Activated CD8-positive, alpha-beta T cell treated with anti-CD3 and anti-CD28 coated beads for 36 hours (primary cell): ENCODE measurements at places on chromosomes 3 and 15. TPM values are rescaled to one million over a fixed set of nuclear protein-coding genes. Genes with fewer than 3 reads are reported as not detected.

GRCh38 chr15:92638291-92638708, 17.3 kb downstream of the FAM174B start:
- no peak for DNase-seq

DNA sequence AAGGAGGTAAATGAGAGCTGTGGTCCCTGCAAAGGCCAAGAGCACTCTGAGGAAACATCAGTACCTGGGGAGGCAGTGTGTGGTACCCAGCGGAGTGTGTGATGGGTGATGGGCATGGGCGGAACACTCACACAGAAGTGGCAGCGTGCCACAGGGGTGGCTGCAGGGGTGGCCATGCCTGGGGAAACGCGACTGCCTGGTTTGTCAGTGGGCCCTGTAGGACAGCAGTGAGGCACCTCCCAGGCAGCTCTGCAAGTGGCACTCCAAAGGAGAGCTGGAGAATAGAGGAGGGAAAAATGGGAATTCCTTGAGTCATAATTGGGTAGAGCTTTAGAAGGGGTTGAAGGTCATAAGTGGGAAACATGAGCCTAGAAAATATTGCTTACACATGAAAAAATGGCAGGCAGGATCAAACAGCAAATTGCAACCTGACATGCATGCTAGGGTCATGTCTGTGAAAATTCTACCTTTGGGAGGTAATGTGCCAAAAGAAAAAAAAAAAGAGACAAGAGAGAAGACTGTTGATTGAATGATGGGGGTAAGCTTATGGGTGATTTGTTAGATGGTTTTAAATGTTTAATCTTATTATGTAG, 138.4 kb downstream of the RPLP1 start:
- no peak for DNase-seq

C3orf80 gene
- 0.09 TPM for total RNA-seq

TGM4 gene
- not detected for total RNA-seq

- no peak for DNase-seq
Observed at GRCh38 chr15:52336529-52336928, 40.9 kb upstream of the MYO5C start.

MAPKBP1 gene
- 17.2 TPM for total RNA-seq

GRCh38 chr3:149401212-149401925, 23.9 kb upstream of the TM4SF1 start:
- DNase-seq, result no peak

DNA sequence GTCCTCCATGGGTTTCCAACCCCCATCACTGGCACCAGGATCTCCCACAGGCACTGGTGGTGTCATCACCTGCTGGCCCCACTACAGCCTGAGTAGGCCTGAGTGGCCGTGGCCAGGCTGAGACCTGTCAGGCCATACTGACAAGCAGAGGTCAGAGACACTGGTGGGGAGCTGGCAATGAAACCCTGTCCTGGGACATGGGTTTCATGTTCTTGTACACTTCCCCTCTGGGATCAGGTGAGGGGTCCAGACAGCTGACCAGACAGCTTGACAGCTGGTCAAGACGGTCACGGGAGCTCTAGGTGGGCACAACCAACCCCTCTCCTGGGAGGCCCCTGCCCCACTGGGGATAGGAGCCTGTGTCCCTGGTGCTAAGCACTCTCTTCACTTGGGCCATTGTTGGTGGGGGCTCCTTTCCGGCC, 13.1 kb downstream of the ZBTB47 start:
- DNase-seq, result no peak

DNA sequence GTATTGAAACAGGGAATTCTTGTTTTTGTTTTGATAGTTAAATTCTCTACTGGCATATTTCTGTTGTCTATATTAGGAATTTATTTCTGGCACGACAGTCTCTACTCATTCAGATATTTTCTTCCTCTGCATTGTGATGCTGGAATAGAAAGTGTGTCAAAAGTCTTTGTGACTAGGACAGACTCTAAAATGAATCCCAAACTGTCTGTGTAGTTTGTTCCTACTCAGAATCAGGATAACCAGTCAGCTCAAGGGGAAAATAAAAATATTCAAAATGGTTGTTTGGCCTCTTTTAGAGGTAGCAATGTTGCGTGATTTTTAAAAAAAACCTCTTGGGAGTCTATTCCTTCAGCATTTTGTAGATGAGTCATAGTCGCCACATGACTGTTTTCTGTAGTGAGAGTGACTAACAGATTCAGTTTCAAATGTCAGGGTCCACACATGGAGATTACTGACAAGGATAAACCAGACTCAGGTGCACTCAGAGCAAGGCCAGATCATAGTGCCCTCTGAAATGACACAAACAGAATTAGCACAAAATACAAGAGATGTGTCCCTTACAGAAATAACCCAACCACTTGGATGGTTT, 13.1 kb downstream of the SLC7A14 start:
- peak; percentile 53 for DNase-seq

DNA sequence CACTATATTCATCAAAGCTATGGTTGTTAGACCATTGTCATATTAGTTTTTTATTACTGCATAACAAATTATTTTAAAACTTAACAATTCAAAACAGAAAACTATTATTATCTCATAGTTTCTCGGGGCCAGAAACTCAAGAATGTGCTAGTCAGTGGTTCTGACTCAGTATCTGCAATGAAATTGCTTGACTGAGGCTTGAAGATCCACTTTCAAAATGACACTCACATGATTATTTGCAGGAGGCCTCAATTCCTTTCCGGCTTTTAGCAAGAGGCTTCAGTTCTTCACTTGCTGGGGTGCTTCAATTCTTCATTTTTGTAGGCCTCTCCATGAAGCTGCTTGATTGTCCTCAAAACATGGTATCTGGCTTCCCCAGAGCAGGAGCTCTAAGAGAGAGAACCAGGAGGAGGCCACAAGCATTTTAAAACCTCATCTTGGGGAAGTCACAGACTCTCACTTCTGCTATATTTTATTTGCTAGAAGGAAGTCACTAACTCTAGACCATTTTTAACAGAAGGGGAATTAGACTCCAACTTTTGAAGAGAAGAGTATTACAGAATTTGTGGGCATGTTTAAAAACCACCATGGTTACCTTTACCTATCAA, 383.7 kb downstream of the MFSD1 start:
- DNase-seq, result no peak

DNA sequence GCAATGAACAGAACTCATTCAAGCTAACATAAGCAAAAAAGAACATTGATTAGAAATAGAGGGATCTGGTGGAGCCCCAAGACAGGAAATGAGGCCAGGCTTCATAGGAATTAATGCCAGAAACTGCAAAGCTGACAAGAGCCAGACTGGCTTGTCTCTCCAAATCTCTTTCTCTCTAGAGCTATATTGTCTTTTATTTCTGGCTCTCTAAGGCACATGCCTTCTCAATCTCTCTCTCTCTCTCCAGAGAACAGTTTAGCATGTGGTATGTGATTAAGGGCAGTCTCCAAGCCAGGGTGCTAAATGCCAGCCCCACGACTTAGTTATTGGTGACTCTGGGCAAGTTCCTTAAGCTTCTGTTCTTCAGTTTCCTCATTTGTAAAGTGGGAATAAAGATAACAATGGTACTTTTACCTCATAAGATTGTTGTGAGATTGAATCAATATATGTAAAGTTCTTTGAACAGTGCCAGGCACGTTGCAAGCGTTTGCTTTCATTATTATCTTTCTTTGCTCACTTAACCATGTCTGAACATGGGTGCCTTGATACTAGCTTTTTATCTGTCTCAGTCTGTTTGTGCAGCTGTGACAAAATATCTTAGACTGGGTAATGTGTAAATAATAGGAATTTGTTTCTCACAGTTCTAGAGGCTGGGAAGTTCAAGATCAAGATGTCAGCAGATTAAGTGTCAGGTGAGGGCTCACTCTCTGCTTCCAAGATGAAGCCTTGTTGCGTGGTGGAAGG, 123.2 kb downstream of the BDH1 start:
- DNase-seq, result no peak

DNA sequence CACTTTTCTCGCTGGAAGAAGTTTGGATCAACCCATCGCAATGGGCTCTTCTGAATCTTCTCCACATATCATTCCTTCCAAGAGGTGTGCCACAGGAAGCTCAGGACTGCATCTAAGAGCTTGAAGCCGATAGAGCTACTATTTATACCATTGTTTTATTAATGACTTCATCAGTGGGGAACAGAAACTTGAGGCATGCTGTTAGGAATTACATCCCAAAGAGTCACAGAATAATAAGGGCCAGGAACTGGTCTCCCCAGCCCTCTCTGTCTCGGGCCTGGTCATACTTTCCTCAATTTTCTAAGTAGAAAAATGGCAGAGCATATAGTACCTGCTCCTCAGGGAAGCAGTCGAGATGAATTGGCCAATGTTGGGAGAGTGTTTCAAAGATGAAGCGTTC, 16.9 kb upstream of the C15orf61 start:
- no peak for DNase-seq

GRCh38 chr3:18126772-18127171, 298.4 kb downstream of the SATB1 start:
- DNase-seq, result no peak

GRCh38 chr3:165683947-165684346, 153.3 kb downstream of the BCHE start:
- no peak for DNase-seq

DNA sequence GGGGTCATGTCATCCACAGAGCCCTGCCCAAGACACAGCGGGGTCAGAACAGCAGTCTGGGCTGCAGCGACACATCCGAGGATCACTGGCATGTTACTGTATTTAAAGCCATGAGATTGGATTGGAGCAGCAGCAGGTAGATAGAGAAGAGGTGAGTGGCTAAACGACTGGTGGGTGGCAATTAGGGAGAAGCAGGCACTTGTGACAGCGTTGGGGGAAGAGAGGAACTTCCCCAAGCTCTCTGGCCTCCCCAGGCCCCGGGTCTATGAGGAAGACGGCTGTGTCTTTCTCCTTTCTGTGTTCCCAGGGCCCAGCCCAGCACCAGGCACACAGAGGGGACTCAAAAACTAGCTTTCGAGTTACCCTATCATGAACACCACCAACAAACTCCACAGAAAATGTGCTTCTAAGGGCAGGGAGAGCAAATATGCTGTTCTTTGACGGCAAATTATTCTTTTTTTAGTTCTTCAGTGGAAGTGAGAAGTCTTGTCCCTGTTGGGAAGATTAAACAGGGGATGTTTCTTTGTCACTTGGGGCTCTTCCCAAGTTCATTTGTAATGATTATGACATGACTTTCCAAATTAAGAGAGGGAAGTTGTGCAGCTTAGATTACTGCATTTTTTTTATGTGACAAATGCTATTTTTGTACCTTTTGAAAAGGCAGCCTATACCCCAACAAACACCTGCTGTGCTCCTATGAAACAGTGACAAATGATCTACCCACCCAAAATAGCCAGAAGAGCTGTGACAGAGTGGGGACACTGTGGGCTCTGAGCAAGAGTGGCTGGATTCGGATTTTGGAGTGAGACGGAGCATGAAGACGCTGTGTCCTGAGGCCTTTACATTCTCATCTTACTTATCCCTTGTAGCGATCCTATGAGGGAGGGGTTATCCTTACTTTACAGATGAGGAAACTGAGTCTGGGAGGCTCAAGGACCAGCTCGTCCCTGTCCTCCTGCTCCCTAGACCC, 7.2 kb upstream of the SYNM start:
- DNase-seq, result no peak

DNA sequence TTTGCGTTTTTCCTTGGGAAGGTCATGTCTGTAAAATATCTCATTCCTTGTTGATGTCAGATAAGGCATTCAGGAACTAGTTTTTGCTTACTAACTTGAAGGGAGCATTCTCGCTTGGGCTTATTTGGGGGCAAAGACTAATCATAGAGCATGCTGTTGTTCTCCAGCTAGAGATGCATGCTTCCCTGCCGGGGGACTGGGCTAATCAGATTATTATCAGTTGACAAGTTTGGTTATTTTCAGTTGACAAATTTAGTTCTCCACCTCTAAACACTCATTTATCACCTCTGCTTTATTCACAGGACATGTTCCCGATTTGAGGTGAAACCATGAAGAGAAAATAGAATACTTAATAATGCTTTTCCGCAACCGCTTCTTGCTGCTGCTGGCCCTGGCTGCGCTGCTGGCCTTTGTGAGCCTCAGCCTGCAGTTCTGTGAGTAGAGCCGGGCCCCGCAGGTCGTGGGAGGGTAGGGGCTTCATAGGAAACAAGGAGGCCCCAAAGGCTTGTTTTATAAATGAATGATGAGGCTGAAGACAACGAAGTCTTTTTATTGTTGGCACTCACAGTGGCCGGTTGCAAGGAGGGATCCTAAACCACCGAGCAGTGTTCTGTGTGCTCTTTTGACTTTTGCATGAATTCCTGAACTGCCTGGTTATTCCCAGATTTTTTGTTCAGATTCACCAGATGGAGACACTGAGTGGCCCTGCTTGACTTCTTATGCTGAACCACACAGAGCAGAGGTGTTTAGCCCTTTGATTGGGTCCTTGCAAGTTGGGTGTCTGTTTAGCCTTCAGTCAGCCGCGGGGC, 28.4 kb downstream of the PXYLP1 start:
- no peak for DNase-seq

DNA sequence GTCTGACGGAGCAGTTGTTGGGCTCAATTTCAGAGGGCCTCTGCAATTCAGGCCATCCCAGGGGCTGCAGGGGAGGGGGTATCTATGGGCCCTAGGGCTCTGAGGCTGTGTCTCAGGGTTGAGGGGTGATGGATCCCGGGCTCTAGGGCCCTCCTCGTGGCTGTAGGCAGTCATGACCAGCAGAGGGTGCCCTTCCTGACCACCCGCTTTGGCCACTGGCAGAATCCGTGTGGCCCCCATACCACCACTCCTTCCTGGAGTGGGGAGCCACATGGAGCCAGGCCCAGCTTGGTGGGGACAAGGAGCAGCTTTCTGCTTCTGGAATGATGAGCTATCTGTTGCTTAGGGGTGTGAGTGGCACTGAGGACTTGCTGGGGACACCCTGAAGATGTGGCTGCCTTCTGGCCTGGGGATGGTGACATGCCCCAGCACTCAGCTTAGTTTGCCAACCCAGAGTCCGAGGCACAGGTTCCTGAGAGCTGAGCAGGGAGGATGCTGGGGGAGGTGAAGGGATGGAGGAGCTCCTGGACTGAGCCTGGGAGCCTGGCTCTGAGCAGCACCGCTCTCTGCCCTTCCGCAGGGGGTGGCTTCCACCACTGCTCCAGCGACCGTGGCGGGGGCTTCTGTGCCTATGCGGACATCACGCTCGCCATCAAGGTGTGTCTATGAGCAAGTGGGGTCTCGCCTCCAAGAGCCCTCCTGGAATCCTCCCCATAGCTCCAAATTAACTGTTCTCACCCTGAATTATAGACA, 20.2 kb downstream of the HDAC11 start:
- peak; percentile 32 for DNase-seq

ALG1L2 gene
- 0.60 TPM for total RNA-seq

ALDH1A2 gene
- total RNA-seq, result 0.47 TPM

LMCD1 gene
- 2.1 TPM for total RNA-seq

DNA sequence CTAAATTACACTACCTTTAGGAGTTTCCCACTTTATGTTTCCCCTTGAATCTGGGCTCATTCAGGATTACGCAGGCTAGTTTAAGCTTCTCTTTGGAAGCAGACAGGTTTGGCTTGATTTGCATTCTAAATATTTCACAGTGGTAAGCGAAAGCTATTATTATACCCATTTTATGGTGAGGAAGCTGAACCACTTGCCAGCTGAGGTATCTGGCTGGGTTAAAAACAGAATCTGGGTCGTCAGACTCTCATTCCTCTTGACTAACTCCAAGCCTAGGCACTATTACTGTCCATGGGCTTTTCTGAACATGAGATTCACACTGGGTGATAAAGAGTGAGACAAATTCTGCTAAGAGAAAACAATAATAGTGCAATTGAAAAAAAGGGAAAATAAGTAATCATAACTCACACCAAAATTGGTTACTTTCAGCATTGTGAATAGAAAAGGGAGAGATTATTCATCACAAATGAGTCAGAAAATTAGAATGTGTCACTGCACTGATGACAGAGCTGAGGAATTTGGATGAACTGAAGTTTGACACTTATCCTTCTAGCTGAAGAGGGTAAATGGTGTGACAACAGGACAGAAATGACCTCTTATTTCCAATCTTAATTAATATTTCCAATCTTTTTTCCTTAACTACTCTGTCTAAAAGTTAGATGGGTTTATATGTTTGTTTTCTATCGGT, 211.3 kb downstream of the TIGIT start:
- no peak for DNase-seq

SLC22A14 gene
- not detected for total RNA-seq
